ENCODE measurements at places on chromosomes 3 and 15.

DNA sequence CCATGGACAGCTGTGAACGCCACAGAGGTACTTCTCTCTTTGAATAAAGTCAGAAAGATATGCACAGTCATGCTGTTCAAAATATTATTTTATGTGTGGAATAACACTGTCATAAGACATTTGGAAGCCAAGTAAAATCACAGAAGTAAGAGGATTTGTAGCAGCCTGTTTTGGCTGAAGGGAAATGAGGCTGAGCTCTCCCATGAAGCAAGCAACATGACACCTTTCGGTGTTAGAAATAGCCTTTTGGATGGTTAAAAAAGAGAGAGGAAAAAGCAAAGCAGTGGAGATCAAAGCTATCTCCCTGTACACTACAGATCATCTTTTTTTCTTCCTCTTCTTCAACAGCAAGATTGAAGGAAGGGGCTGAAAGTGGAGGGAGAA, 755.3 kb downstream of the ROBO1 start:
- DNase-seq = no peak

DNA sequence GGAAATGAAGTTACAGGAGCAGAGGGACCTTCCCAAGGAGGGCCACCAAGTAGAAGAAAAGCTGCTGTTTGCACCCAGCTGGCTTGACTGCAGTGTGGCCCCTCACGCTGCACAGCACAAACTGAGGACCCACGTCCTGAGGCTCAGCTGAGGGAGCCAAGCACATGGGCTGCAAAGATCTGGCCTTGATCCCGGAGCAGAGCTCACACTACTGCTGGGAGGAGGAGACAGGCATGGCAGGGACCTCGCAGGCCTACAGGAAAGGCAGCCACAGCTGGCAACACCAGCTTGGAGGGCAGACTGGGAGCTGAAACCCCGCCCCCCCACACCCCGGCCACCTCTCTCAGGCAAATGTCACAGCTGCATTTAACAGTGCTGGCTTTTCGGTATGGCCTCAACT, 39.7 kb downstream of the KLHL25 start:
- DNase-seq = peak; percentile 53

DNA sequence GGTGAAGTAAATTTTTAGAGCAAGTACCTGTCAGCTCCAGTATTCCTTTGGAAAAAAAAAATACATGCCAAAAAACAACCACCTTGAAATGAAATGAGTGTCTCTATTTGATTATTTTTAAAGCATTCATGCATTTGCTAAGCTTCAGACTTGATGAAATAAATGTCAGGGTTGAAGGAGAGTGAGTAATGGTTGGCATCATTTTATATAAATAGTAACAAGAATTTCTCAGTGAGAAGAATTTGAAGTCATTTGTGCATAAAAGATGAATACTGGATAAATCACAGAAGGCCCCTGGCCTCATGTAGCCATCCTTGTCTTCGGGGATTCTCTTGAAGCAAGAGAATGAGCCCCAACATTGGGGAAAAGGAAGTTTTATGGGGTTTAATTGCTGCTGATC, 318.4 kb downstream of the LPP start:
- DNase-seq = no peak

- DNase-seq = no peak
Observed at GRCh38 chr3:118108769-118109168, 925.9 kb downstream of the IGSF11 start.

DNA sequence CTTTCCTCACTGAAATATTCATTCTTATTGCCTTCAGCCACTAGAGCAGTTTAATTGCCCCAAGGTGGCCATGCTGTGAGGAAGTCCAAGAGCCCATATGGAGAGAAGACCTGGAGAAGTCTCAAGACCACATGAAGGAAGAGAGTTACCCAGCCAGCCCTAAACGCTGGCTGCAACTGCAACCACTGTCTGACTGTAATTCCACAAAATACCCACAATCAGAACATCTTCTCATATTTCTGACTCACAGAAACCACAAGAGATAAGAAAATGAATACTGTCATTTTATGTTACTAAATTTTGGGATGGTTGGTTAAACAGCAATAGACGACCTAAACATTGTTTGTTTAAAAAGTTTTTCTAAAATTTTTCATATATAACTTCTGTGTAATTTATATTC, 14.7 kb upstream of the SST start:
- no peak for DNase-seq

DNA sequence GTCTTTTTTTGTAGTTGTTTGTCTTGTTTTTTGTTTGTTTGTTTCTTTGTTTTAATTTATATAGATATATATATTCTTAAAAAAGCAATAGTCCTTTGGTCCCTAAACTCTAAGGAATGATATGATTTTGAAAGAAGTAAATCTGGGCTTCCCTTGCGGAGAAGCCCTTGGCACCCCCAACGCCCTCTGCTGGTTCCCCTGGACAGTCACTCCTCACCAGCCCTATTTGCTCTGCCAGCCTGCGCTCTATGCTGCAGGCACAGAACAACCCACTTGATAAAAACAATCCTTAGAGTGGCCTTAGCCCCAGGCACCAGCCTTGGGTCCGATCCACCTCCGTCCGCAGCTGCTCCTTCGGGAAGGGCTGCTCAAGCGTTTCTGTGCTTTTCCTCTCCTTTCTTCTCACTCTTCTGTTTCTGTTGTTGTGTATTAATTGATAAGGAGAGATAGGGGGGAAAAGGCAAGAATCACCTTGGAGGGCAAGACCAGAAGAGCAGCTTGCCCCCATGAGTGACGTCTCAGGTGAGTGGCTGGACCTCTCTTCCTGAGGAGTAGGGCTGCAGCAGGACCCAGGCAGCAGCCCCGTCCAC, 13.7 kb upstream of the PARP6 start:
- DNase-seq = peak; percentile 65

DNA sequence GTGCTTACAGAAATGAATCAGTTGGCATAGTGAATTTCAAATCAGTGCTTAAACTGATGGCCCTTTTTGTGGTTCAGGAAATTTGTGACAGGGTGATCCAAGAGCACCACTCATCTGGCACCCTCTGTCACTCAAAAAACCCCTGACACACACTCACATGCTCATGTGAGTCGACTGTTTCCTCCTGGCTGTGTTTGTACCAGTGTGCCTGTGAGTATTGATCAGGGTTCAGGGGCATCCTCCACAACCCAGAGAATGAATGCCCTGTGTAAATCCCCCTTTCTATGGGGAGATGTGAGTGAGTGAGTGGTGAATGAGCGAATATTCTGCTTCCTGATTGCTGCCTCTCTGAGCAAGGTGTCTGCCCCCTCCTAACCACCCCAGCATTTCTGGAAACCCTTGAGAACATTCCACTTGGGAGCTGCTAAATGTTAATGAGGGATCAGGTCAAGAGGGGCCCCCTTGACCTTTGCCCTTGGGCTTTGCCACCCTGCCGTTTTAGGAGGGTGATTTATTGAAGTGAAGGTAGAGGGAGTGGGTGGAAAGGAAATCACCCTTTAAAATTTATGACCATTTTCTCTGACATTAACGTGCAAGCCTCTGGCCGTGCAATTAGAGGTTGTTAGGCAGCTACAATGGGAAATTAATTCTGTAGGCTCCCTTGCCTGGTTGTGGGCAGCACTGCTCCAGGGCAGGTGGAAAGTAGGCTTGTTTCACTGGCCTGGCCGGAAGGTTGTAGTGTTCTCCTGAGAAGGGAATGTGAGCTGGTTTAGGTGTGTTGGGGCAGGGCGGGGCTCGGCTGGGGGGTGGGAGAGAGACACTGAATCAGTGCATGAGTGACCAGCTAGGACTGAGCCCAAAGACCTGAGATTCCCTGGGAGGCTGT, 87.2 kb downstream of the SLCO3A1 start:
- no peak for DNase-seq

- DNase-seq = no peak
Observed at GRCh38 chr3:23174426-23175039, 28.6 kb upstream of the UBE2E2 start.

DNA sequence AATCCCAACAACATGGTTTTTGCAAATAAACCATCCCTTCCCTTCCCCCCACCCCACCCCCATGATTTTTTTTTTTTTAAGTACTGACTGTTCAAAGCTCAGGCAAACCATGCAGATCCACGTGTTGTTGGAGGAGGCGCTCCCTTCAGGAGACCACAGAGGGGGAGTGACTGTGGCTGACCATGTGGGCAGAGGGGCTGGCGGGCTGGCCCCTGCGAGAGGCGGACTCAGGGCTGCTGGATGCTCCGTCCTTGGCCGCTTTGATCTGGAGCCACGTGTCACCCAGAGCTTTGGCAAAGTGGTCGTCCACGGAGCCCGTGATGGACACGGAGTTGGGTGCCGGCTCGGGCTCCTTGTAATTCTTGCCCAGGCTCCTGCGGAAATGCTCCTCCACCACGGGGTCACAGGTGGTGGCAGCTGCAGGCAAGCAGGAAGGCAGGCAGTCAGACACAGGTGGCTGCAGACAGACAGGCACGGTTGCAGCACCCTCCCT, 85.3 kb downstream of the VGLL4 start:
- DNase-seq = no peak

- no peak for DNase-seq
Observed at GRCh38 chr3:113436809-113437208, 4.5 kb downstream of the CFAP44 start.

GRCh38 chr15:71153823-71154524, 38.7 kb downstream of the THSD4 start:
- no peak for DNase-seq

GRCh38 chr3:27454461-27454860, 29.7 kb downstream of the SLC4A7 start:
- no peak for DNase-seq

- DNase-seq = no peak
Observed at GRCh38 chr15:45586125-45586524, 1.1 kb upstream of the BLOC1S6 start.

DNA sequence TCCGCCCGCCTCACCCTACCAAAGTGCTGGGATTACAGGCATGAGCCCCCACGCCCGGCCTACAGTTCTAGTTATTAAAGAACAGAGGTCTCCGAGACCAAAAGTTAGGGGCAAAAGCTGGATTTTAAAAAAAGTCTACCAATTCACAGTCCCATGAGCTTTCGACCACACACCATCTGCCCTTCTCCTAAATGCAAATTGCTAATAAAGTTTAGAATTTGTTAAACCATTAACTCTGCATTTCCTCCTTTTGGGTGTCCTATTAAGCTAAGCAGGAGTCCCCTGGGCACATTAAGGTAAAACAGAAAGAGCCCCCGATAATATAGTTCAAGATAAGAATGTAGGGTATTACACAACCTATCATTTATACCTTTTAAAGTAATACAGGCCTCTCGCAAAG, 322.7 kb downstream of the FOXP1 start:
- no peak for DNase-seq

DNA sequence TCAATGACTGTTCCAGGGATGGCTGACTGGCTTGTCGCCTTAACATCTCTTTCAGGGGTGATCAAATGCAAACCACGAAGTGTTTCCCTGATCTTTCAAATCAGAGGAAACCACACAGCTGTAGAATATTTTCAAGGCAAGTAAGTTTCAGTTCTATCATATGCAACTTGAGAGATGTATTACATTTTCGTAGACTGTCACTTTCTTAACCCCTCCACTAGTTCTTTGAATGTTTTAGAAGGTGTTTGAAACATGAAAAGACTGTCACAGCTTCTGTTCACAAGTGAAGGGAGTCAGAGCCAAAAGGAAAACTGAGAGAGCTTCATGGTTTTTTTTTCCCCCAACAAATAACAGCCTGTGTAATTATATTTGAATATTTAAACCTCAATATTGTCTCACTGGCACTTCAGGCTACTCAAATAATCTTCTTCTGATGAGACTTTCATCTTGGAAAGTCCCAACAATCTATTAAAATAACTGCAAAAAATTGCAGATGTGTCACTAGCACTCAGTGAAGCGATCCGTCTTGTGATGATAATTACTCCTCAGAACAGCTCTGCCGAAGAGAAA, 25.9 kb upstream of the CAPN7 start:
- no peak for DNase-seq

GRCh38 chr3:29285471-29286071, 4.7 kb downstream of the RBMS3 start:
- no peak for DNase-seq

- DNase-seq = no peak
Observed at GRCh38 chr3:128482666-128483656, 10.0 kb downstream of the GATA2 start.

- no peak for DNase-seq
Observed at GRCh38 chr15:80527961-80528360, 123.8 kb downstream of the ARNT2 start.

- peak; percentile 38 for DNase-seq
Observed at GRCh38 chr3:197520311-197521276, 35.2 kb downstream of the BDH1 start.

DNA sequence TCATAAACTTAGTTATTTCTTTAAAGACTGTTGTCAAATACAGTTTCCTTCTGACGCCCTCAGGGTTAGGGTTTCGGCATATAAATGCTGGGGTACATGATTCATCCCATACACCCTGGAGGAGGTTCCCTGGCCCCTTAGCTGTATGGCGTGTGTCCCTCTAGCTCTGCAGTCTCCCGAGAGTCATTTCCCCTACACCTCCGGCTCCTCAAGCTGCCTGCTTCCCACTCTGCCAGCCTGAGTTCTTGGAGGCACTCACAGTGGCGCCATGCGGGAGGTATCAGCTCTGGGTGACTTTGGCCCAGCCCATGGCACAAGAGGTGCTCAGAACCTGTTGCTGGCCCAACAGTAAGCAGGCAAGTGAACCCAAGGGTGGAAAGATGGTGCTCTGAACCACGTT, 70.2 kb upstream of the TRPM1 start:
- DNase-seq = no peak

DNA sequence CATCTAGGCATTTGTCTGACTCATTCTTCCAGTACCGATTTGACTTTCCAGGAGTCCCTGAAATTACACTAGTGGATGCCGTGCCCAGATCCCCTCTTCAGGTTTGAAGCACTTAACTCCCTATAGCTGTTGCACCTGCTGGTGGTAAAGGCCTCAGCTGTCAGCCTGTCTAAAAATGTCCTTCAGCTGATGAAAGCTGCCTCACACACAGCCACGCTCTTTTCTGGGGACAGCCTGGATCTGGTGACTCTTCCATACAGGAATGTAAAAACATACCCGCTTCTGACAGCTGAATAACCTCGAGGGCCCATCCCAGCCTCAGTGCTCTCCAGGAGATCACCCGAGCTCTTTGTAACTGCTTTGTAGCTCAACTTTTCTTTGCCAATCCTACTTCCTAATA, 534.1 kb upstream of the GRM7 start:
- DNase-seq = no peak

DNA sequence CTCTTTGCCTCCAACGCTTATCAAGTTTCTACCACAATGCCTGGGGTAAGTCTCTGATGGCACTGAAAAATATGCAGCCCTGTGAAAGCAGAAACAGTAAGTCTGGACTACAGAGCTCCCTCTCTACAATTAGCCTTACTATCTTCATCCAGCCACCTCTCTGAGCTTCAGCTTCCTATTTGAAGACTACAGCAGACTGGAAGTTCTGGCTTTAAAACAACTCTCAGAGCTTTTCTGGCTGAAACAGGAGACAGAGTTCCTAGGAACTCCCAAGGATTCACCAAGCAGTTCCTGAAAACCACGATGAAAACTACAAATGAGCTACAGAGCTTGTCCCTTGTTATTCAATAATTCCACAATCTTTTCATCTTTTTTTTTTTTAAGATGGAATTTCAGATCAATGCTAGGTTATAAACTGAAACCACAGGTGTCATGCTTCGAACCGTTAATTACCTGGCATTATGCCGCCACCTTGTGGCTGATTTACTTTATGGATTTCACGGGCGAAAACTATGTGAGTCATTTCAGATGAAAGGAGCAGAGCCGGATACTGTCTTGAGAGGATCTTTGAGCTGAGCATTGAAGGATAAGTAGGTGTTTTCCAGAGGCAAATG, 3.9 kb downstream of the CRYGS start:
- DNase-seq = peak; percentile 74

All from pancreas (tissue), 10 donors.